ENCODE measurements at places on chromosomes 4 and X.
A peak's percentile ranks its signal among the peaks of the same experiment; 100 is the strongest.

DNA sequence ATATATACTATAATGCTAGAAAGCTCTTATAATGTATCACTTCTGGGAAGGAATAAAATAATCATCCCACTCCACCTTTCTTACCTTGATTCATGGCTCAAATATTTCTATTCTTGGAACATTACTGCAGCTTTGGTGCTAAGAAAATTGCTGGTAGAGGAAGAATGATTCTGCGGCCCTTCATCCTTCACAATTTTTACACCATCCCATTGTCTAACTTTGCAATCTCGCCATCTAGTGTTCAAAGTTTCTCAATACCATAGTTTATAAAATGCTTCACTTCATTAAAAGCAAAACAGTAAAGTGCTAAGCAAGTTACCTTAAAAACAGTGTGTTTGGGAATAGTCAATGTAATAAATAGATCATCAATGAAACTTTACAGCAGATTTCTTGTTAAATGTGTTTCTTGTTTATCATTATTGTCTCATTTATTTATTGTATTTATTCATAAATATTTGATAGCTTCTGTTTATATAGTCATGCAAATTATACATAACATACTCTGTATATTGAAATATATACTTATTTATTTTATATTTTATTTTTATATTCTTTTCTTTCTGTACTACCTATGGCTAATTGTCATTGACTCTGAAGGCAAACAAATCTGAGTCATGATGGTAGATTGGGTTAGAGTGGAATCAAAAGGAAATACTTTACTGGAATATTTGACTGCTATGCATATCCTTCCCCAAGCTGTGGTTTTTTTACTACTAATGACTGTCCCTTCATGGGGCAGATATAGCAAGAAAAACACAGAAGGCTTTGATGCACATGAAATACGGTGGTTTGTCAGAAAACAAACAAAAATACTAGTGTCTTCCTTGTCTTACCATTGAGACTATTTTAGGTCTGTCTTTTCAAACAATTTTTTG is 390.7 kb downstream of the MAPK10 start:
- peak; percentile 48 for DNase-seq

GRCh38 chr4:111631215-111631999 is 513.8 kb upstream of the FAM241A start:
- DNase-seq: peak; percentile 80

DNA sequence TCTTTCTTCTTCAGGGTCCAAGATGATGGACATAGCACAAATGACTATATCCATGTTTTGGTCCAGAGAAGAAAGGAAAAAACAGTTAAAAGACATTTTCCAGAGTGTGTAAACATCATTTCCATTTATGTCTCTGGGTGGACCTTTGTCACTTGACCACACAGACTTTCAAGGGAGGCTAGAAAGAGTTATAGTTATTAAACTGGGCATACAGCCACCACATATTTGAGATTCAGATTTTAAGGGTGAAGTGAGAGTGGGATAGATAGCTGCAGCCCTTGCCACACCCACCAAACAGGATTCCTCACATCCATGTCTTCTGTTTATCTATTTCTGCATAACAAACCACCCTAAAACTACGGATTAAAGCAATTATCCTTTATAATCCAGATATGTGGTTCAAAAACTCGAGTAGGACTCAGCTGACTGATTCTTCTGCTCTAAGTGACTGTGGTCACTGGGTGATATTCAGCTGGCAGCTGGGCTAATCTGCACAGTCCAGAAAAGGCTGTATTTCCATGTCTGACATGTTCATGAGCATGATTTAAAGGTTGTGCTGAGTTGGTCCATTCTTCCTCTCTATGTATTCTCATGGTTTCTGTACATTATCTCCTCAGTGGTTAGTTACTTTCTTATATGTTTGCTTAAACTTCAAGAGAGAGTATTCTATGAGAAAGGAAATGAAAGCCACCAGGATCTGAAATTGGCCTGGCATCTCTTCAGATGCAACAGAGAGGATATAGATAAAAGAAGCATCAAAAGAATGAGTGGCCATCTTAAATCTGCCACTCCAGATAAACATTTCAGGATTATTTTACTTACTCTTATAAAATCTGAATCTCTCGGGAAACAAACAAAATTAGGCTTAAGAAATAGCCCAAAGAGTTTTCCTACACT is 459.8 kb upstream of the CTSO start:
- no peak for DNase-seq

GRCh38 chrX:42497356-42497755 is 280.6 kb downstream of the PPP1R2C start:
- DNase-seq: no peak

DNA sequence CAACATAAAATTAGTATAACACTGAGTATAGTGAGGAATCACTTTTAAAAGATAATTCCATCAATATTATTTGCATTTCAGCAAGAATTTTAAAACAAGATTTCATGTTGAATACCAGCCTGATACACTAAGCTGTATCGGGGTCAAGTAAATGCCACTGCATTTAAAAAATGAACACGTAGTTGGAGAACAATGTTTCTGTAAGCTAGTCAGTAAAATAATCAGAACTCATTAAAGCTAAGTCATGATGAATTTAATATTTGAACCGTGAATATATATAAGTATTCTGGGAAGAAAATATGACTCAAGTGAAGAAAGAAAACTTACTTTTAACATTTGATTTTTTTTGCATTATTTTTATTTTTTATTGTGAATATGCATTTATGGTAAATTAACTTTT is 611.0 kb upstream of the PABPC4L start:
- DNase-seq: no peak

GRCh38 chr4:8779490-8779932 is 92.1 kb downstream of the HMX1 start:
- peak; percentile 85 for DNase-seq

DNA sequence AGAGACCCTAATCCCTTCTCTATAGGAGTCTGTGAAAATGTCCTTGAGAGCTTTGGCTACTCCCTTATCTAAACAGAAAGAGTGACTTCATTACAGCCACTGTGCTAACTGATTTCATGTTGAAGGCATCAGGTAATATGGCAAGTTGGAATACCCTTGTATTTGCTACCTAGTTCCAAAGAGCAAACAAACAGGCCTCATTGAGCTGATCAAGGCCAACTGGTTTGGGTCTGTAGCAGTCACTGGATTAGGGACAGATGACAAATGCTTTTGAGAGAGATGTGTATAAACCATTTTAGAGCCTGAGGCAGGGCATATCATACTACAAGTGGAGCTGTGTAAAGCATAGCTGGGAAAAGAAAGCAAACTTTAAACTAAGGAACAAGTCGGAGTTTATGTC is 22.9 kb upstream of the PDLIM5 start:
- DNase-seq: no peak

GRCh38 chrX:68196939-68197791 is 236.1 kb downstream of the OPHN1 start:
- DNase-seq: peak; percentile 38

- DNase-seq: no peak
Observed at GRCh38 chr4:182884040-182884439, 33.1 kb downstream of the DCTD start.

DNA sequence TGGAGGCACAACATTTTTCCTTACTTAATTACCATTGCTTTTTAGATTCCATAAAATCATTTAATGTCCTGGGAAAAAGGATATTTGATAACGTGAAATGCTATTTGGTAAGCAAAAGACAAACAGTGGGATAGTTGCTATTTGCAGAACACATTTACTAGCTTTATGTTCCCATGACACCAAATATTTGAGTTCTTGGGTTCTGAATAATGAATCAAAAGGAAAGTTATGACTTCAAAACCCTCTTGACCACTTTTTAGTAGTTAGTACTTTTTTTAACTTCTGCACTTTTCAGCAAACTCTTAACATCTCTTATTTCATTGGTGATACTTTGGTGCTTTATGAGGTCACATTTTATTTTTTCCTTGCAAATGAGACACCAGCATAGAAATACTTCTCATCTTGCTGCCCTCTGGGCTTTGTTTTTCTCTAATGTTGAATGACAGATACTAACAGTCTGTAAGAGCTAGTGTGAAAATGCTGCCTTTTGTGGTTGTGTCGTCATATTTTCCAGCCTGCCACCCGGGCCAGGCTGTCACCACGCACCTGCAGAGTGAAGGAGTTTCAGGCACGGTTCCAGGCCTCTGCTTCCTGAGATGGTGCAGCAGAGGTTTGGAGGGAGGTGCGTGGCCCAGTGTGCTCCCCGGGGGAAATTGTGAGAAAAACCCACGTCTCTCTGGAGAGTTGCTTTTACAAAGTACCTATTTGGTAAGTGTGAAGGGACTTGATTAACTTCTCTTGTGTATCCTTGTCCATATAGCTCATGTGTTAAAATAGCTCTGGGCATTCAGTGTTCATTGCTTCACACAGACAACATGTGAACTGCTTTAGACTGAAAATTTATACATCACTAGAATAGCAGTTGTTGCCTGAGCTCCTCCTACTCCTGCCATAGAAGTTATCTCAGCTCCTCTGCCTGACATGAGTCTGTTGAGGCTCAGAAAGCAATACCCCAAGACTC is 34.7 kb downstream of the MSL3 start:
- no peak for DNase-seq

GRCh38 chr4:2797545-2798305 is 4.8 kb downstream of the SH3BP2 start:
- DNase-seq: no peak

GRCh38 chrX:20739038-20739745 is 472.5 kb upstream of the RPS6KA3 start:
- DNase-seq: no peak

DNA sequence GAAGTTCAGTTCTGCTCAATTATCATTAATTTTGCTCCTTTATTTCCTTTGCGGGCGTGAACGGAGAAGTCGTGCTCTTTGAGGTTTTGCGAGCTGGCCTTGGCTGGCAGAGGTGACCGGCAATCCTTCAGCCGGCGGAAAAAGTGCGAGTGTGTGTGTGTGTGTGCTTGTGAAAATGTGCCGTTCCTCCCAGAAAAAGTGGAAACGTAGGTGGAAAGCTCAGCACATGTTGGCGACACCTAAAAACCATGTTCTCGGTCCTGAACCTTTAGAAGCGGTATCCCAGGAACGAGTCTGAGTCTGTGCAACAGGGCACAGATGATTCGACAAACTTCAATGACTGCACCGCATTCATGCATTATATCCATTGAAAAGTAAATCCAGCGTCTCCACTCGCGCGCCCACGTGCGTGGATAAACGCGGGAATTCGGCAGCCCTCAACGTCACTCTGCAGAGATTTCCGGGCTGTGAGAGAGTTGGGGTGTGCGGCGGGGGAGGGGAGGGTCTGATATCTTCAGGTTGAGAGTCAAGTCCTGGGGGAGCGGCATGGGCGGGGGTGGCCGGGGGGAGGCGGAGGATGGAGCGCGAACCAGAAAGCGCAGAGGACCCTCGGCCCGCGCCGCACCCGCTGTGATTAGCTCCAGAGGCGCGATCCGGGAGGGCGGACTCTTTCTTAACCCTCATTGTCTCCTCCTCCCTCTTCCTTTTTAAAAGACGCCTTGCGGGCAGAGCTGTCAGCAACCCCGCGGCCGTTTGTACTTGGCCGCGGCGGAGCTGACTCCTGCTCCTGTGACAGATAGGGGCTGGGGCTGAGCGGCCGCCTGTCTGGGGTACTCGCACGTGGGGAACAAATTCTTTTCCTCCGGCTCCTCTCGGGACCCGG is at the start of gene SHISA3:
SHISA3 (plus strand) TSS at position 737 of the 883 bp plus-strand sequence. CDS start 569 bp downstream, outside the sequence.
- no peak for DNase-seq

- no peak for DNase-seq
Observed at GRCh38 chr4:81355136-81355535, 116.6 kb downstream of the RASGEF1B start.

DNA sequence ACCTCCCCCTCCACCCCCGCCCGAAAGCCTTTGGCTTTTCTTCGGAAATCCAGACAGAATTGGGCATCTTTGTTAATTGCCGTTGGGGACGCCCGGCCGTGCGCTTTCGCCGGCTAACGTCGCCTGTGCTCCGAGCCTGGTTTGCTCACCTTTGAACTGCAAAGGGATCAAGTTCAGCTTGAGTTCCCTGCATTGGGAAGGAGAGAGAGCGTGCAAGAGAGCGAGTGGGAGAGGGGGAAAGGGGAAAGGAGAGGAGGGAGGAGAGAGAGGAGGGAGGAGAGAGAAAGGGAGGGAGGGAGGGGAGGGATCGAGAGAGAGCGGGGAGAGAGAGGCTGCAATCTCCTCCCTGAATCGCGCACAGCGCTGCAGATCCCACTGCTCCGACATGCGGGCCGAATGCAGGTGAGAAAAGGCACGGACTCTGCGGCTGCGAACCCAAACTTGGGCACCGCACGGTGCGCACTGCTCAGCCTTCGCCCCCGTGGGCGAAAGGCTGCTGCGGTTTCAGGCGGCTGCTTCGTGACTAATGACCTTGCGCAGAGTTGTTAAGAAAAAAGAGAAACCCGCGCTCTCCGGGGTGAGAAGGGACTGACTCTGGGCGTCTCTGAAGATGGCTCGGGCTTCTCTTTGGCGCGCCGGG is at the start of gene PCDH7:
PCDH7 (plus strand) TSS at position 349 of the 640 bp plus-strand sequence. CDS start 1,054 bp downstream, outside the sequence.
- peak; percentile 44 for DNase-seq

GRCh38 chr4:4618847-4619246 is 77.0 kb upstream of the STX18 start:
- peak; percentile 74 for DNase-seq

GRCh38 chr4:83455281-83456183 is at the start of the genes HELQ and MRPS18C:
Gene HELQ (minus strand): TSS chr4:83455823. CDS start chr4:83455693, 130 bp downstream.
Gene MRPS18C (plus strand): TSS chr4:83456058. CDS start chr4:83456078, 20 bp downstream.
- peak; percentile 97 for DNase-seq

GRCh38 chr4:40924096-40924792 is 174.5 kb downstream of the NSUN7 start:
- peak; percentile 58 for DNase-seq

GRCh38 chr4:85595098-85595775 is 120.3 kb downstream of the ARHGAP24 start:
- no peak for DNase-seq

GRCh38 chr4:108352664-108353308 is 184.1 kb upstream of the LEF1 start:
- DNase-seq: peak; percentile 25

- DNase-seq: no peak
Observed at GRCh38 chr4:188002323-188002722, 6.8 kb downstream of the ZFP42 start.

DNA sequence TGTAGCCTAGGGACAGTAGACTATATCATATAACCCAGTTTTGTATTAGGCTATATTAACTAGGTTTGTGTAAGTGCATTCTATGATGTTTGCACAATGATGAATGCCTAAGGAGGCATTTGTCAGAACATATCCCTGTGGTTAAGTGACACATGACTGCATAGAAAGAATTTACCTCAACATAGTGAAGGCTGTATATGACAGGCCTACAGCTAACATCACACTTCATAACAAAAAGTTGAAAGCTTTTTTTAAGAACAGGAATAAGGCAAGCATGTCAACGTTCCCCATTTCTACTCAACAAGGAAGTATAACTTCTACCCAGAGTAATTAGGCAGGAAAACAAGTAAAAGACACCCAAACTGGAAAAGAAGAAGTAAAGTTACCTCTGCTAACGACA is 165.9 kb upstream of the NDST4 start:
- DNase-seq: no peak

DNA sequence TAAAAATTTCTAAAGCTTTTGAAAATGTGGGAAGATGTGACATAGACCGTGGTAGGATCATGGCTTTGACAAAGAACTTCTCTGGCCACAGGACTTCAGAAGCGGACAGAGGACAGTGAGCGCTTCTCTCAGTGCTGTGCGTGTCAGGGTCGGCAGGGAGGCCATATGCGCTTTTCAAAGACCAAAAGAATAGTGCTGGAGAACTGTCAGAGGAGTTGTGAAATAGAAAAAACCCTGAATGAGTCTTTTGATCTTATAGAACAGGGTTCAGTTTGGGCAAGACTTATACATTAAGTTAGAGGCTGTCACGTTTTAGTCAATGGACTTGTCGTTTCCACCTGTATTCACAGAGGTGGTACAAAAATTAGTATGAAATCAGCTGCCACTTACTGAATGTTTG is 77.4 kb downstream of the PTTG2 start:
- DNase-seq: no peak

- peak; percentile 15 for DNase-seq
Observed at GRCh38 chr4:154502111-154502510, 10.5 kb upstream of the DCHS2 start.

All from NCI-H69 (cell line).